GM13977 (cell line): ENCODE measurements at places on chromosomes 4 and X.

- DNase-seq = no peak
Measured at GRCh38 chr4:95537191-95537590, 11.6 kb downstream of the UNC5C start.

GRCh38 chr4:1342003-1342402 lies 5.0 kb upstream of the UVSSA start:
- no peak for DNase-seq

DNA sequence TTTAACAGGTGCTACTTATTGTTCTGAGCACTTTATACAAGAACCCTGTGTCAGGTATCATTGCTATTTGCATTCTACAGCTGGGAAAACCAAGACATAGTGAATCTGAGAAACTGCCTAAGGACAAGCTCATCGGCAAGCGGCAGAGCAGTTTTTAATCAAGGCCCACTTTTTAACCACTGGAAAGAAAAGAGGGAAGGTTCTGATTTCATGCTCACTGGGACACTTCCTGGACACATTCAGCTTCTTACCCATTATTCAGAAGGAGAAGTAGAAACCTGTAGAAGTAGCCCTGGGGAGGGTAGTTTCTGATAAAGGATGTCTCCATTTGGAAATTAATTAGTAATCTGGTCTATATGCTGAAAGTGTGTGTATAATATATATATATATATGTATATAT lies 2.5 kb upstream of the LNX1 start:
- no peak for DNase-seq

- DNase-seq = no peak
Measured at GRCh38 chr4:5446595-5447226, 261.6 kb downstream of the EVC2 start.

DNA sequence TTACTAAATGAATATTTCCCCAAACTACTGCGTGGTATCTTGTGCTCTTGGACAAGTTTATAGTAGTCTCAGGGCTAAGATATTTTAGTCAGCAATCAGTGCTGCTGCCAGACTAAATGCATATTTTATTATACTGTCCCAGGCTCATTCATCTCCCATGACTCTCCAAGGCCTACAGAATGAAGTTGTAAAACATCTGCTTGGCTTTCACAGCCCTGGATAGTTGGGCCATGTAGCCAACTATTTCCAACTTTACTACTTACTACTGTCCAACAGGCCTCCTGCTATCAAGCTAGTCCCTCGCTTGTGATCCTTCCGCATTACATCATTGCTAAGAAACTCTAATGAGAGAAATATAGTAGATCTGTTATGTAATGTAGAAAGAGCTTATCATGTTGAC lies 31.4 kb downstream of the MAGEB16 start:
- DNase-seq = no peak

GRCh38 chr4:156596706-156597329 lies 374.8 kb downstream of the PDGFC start:
- no peak for DNase-seq

DNA sequence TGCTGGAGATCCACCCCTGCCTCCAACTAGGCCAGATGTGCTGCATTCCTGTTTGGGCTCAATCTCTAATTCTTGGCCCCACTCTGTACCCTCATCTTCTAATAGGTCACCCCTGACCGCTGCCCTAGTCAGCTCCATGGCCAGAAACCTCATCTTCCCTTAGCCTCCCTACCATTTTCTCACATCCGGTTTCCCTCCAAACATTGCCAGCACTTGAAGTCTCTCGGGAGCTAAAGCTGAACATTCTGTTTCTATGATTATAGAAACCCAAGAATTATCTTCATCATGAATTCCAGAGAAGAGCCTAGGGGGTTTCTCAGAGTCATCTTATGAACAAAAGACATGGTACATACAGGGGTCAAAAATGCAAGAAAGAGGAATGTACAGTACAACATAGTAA lies 179.7 kb downstream of the AMELX start:
- DNase-seq = no peak

DNA sequence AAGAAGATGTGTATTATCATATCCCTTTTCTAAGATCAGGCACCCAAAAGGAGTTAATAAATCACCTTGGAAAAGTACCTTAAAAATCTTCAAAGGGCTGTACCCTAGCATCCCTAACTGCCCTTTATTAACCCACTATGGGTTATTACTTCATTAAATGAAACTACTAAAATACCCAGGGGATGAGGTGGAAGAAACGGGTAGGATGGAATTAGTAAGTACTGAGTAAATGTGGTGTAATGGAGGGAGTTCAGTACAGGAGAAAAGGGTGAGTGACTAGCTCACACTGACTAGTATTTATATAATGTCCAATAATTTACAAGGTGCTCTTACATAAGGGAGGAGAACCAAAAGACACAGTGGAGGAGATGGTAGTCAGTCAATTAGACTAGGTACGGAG lies 51.0 kb upstream of the RASGEF1B start:
- no peak for DNase-seq

- DNase-seq = no peak
Measured at GRCh38 chr4:153763404-153763803, 3.6 kb upstream of the RNF175 start.

DNA sequence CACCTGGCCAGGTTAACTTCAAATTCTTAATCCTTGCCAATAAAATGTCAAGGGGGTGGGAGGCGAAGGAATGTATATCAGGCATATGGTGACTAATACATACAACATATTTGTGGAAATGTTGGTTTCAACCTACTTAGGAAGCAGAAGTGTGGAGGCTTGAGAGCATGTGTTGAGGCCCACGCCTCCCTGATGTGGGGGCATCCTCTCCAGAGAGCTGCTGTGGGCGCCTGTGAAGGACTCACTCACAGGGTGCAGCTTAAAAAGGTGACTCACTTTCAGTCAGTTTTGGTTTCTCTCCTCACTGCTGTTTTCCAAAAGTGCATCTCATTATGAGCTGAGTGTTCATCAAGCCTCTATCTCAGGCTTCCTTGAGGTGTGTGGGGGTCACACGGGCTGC lies 27.5 kb downstream of the LNX1 start:
- peak; percentile 52 for DNase-seq

- DNase-seq = no peak
Measured at GRCh38 chrX:140723121-140723715, 13.7 kb downstream of the LINC00632 start.

DNA sequence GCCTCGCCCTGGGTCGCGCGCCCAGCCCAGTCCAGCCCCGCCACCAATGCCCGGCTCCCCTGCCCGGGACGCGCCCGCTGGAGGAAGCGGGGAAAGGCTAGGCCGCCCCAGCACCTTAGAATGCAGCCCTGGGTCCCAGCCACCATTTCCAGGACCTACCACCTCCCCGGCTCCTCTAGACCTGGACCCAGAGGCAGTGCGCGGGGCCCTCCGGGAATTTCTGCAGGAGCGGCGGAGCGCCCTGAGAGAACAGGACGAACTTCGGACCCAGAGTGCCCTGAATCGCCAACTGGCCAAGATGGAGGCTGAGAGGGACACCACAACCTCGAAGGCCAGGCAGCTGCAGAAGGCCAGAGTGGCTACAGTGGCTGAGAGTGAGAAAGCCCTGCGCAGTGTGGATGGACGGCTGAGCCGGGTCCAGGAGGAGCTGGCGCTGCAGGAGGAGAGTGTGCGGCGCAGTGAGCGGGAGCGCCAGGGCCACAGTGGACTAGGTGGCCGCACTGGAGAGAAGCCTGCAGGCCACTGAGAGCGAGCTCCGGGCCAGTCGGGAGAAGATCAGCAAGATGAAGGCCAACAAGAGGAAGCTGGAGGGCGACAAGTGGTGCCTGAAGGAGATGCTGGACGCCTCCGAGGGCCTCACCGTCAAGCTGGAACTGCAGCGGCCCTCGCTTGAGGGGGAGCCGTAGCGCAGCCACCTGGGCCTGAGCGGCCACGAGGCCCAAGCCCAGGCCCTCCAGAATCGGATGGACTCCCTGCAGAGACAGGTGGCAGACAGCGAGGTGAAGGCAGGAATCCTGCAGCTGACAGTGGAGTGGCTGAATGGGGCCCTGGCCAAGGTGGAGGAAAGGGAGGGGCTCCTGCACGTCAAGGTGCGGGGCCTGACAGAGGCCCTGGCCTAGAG lies 15.5 kb downstream of the SMIM10L2A start:
- no peak for DNase-seq

DNA sequence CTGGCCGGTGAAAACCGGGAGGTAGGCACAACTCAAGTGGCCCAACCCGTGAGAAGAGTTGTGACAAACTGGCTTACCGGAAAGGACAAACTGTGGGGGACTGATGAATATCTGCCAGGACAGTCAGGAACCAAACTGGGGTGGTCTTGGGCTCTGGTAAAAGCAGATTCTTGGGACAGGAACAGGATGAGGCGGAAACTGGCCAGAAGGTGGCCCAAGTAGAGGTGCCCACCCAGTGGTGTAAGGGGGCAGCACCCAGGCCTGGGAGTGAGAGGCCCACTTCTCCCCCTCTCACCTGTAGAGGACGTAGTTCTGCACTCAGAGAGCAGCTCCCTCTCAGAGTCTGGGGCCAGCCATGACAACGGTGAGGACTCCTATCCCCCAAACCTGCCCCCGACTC lies 5.9 kb downstream of the CCDC120 start:
- DNase-seq = no peak

DNA sequence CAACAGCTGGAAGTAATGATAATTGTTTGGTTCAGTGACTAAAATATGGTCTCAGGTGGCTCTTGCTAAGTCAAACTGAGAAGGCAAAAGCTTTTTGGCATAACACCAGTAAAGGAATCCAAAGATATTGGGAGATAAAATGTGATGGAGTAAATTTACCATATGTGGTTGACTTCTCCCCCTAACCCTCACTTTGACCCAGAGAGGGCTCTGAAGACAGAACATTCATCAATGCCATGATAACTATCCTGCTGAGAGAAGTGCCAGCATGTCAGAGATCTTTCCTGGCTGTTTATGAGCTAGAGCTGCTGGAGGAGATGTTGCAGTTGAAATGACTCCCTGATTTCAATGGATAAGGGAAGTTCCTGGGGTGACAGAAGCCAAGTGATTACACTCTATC lies 213.4 kb downstream of the SPCS3 start:
- DNase-seq = no peak
